ENCODE measurements at places on chromosomes 5 and 9.

GRCh38 chr9:35728041-35728971 is 3.7 kb downstream of the TLN1 start:
- DNase-seq = peak; percentile 26

DNA sequence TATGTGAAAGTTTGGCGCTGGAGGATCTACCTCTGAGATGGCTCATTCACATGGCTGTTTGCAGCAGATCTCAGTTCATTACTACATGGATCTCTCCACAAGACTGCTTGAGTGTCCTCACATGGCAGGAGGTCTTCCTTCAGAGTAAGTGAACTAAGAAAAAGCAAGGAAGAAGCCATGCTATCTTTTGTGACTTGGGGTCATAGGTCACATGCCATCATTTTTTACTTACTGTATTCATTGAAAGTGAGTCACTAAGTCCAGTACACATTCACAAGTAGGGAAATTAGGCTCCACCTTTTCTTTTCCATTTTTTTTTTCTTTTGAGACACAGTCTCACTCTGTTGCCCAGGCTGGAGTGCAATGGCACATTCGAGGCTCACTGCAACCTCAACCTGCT is 8.7 kb upstream of the CDKN2AIPNL start:
- DNase-seq = no peak

DNA sequence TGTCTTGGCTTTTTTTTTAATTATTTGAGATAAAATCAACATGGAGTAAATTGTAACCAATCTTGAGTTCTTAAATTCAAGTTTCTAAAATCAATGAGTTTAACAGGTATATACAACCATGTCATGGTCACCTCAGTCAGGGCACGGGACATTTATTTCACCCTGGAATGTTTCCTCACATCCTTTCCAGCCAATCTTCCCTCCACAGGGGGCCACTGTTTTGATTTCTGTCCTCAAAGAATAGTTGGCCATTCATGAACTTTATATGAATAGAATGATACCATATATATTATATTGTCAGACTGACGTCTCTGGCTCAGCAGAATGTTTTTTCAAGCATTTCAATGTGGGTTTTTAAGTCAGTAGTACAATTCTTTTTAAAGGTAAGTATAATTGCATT is 806 bp downstream of the ZNF474 start:
- DNase-seq = no peak

DNA sequence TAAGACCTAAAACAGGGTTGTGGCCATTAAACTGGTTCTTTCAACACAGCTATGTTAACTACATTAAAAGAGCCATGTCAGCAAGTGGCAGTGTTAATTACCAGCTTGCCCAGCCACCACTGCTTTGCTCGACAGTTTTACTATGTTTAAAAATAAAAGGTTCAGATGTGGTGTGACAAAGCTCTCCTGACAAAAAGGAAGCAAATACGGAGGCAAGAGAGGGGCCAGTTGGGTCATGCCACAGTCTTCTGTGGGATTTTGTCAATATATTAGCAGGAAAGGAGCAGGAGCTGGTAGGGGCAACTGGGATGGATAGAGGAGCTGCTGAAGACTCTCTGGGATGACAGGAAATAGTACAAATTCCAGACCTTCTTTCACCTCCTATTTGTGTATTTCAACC is 113.5 kb upstream of the PCA3 start:
- DNase-seq = no peak

- no peak for DNase-seq
These were observed 466.9 kb downstream of the DMRTA1 start for GRCh38 chr9:22913518-22913917.

DNA sequence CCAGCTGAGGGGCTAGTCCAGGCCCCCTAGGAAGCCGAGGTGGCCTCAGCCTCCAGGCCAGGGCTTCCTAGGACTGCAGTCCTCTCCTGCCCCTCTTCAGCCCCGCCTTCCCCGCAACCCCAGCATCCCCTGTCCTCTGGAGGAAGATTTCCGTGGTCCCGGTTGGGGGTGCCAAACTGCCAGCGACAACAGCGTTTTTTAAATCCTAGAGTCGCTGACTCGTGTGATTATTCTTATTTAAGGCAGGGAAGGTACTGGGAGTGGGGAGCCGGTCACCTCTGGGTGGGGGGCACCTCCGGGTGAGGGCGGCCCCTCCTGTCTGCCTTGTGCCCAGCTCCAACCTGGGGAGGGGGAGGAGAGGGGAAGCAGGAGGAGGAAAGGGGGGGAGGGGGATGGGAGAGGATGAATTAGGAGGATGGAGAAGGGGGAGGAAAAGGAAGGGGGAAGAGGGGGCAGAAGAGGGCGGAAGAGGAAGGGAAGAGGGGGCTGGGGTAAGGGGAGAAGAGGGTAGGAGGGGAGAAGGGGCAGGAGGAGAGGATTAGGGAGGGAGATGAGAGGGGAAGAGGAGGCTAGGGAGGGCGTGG is 173.1 kb upstream of the IER5L start:
- DNase-seq = no peak

DNA sequence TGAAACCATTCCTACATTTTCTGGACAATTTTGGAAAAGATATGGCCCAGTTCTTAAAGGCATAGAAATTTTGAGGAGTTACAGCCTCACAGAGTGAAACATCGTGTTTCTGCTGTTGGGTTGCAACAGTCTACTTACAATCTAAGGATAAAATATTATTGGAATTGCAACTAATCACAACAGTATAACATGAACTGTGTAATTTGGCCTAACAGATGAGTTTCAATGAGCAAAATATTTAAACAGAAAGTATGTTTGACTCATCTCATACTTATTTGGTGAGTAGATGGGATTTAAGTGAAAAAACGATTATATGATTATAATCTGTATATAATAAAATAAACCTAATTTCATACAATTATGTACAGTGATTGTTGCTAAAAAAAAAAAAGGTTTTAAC is 1061.8 kb downstream of the CDH12 start:
- DNase-seq = no peak

GRCh38 chr9:132066057-132066456 is 13.6 kb downstream of the MED27 start:
- DNase-seq = no peak

DNA sequence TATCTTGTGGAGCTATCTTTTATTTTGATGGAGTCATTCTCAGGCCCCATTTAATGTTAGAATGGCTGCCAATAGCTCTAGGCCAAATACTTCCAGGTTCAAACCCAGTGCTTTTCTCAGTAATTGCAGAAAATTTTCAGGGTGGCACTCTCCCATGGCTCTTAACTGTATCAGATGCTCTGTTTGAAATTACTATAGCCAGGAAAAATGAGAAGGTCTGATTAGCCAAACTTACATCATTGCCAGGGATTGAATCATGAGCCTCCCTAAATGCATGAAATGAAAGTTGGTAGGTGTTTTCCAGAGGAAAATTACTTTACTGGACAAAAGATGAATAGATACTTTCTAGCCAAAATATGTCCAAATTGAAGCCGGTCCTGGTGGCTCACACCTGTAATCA is 404.8 kb downstream of the MAT2B start:
- DNase-seq = no peak

DNA sequence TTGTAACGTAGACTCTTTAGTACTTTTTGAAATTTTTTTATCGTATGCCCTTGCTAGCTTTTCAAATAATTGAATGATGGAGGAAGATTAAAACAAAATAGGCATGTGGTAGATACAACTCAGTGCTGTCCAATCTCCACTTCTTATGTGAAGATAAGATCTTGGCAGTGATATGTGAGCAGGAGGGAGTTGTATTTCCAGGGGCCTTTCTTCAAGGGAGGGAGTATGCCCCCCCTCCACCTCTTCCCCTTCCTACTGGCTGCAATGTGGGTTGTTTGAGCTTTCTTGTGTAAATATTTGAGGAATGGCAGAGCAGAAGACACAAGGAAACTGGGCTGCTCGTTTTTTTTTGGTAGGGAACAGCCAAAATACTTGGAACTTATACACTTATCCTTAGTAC is 374.9 kb downstream of the PSAT1 start:
- no peak for DNase-seq

DNA sequence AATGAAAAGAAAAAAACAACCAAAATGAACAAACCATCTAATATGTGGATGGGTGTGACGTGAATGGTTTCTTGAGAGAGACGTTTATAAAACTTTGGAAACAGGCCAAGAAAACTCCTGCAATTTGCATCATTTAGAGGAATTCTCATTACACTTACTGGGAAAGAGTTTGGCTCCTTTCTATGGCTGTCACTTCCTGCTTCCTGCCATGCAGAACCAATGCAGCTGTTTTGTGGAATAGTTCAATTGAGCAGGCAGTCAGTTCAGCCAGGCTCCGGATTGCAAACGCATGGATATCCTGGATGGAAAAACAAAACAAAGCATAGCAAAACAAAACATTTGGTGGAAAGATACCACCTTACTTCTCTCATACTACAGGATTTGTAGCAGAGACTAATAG is 36.6 kb downstream of the FAM114A2 start:
- DNase-seq = no peak

- no peak for DNase-seq
These were observed 341.0 kb upstream of the CD180 start for GRCh38 chr5:67537439-67538148.

DNA sequence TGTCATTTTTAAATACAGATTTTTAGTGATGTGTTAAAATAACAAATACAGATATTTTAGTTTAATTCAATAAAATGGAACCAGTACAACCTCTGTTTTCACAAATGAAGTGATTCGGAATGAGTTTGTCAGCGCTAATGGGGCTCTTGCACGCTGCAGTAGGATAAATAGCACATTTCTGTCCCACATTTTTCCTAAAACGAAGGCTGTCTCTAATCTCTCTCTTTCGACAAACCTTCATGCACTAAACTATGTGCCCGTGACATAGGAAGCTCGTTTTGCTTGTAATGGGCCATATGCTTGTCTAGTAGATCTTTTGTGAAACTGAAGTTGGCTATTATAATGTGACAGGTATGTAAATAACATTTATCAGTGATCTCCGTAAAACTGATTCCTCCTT is 100.5 kb downstream of the INIP start:
- DNase-seq = no peak

DNA sequence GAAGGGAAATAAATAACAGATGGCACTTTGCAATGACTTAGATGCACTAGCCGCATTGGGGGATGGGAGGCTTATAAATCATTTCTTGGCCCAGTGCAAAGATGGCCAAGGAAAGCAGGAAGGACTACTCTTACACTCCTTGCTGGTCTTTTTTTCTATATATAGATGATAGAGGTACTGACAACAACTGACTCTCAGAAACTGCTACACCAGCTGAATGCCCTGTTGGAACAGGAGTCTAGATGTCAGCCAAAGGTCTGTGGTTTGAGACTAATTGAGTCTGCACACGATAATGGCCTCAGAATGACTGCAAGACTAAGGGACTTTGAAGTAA is 1.7 kb downstream of the CCNG1 start:
- no peak for DNase-seq

GRCh38 chr5:151092762-151093161 is 11.9 kb upstream of the TNIP1 start:
- DNase-seq = no peak

- no peak for DNase-seq
These were observed 49.4 kb downstream of the TRPM6 start for GRCh38 chr9:74838351-74838750.

GRCh38 chr5:90843443-90843842 is 284.8 kb downstream of the ADGRV1 start:
- no peak for DNase-seq

- no peak for DNase-seq
These were observed 80.6 kb downstream of the COL5A1 start for GRCh38 chr9:134722120-134722701.

DNA sequence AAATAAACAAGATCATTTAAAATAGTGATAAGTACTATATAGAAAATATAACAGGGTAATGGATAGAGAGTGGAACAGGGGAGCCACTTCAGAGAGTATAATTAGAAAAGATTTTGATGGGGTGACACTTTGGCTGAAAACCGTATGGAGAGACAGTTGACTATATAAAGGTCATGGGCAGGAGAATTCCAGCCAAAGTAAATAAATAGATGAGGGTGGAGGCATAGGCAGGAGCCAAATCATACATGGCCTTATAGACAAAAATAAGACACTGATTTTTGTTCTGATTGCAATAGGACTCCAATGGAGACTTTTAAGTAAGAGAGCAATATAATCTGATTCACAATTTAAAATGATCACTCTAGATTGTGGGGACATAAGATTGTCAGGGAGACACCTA is 37.5 kb upstream of the NUDT12 start:
- no peak for DNase-seq
